ENCODE measurements at places on chromosomes 12 and 14.

DNA sequence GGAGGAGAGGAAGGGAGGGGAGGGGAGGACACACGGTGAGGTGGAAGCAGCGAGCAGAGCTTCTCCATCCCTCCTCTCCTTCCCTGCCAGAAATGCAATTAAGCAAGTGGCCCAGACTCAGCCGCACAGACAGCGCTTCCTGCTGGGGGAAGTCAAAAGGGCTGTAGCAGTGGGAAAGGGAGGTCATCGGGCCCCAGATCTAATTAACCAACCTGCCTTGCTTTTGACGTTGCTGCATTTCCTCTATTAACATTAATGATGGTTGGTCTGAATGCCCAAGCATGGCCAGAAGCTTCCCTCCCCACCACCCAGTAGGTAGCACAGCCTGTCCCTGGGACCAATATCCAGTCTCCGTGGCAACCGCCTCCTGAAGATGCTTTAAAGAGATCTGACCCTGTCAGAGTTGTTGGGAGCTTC lies 4.6 kb upstream of the NGB start:
- DNase-seq, result no peak

GRCh38 chr14:88163731-88164255 lies 158.9 kb downstream of the GPR65 start:
- DNase-seq, result no peak

- no peak for DNase-seq
Observed at GRCh38 chr12:15227004-15227679, 5.9 kb upstream of the RERG start.

GRCh38 chr12:45279931-45280830 lies 64.3 kb downstream of the ANO6 start:
- DNase-seq, result no peak

GRCh38 chr12:31715283-31715825 lies 13.5 kb downstream of the AMN1 start:
- DNase-seq, result no peak

DNA sequence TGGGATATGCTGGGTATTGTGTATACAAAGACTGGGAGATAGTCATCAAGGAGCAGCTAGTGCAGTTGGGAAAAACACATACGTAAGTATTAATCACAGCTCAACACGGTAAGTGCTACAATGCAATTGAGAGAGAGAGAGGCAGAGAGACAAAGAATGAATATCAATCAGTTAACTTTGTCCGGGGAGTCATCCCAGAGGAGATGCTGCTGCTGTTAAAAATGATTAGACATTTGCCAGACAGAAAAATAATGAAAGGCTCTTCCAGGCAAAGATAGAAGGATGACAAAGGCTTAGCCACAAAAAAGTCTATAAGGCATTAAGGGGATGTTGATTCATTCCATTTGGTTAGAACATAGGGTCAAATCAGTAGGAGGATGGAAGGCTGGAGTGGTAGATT lies 45.1 kb downstream of the AKAP6 start:
- no peak for DNase-seq

DNA sequence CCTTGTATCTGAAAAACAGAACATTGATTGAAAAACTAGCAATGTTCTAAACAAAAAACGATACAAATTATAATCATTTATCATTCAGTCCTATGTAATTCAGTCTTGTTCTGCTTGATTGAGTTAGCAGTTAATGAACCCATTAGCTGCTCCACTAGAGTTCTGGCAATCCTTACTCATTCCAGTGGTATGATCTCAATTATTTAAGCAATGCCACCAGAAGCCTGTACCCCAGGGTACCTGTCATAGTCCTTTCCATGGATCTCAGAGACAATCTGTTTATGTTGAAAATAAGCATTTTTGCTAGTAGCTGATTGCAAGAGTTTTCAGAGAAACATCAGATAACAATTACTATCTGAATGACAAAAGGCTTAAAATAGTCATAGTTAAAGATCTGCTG lies 115.9 kb downstream of the UNC79 start:
- no peak for DNase-seq

- DNase-seq, result no peak
Observed at GRCh38 chr12:91058786-91059185, 962 bp upstream of the KERA start.

DNA sequence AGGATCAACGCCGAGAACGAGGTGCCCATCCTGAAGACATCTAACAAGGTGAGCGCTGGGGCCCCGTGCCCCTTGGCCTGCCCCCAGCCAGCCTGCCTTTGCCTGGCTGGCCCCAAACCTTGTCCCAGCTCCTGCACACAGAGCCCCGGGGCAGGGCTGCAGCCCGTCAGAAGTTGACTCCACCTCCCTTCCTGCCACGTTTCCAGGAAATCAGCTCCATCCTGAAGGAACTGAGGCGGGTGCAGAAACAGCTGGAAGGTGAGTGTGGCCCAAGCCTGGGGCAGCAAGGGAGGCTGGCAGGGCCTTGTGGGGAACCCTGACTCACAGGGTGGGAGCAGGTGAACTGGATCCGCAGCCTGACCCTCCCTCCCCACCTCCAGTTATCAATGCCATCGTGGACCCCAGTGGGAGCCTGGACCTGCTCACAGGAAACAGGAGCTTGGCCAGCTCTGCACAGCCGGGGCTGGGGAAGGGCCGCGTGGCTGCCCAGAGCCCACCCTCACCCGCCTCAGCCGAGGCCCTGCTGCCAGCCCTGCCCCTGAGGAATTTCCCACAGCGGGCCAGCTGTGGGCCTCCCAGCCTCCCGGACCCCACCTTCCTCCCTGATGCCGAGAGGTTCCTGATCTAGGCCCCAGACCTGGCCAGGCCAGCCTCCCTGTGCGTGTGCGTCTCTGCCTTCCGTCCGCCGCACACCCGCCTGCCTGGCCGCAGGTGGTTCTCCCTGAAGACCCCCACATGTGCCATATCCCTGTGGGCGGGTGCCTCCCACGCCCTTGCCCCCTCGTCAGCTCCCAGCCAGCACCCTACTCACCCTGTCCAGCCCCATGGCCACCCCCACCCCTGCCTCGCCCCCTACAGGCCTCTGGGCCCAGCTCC lies 29.5 kb downstream of the CEP170B start:
- no peak for DNase-seq

DNA sequence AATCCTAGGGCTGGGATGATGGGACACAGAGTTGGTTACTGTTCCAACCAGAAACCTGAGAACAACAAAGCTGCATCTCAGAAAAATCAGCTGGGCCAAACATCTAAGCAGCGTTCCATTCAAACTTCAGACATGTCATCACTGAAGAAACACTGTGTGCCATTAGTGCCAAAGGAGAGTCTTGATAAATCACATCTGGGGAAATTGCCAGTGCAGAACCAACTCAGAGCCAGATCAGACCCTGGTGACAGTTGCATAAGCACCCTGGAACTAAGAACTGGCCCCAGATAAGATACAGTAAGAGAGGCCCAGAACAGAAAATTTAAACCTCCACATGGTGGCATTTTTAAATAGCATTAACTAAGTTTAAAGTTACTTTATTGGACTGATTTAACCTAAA lies 482.8 kb downstream of the PRKD1 start:
- no peak for DNase-seq

- no peak for DNase-seq
Observed at GRCh38 chr12:93970900-93971688, 177.3 kb upstream of the PLXNC1 start.

GRCh38 chr12:27780612-27781408 lies 774 bp upstream of the MANSC4 start:
- DNase-seq, result peak; percentile 8

DNA sequence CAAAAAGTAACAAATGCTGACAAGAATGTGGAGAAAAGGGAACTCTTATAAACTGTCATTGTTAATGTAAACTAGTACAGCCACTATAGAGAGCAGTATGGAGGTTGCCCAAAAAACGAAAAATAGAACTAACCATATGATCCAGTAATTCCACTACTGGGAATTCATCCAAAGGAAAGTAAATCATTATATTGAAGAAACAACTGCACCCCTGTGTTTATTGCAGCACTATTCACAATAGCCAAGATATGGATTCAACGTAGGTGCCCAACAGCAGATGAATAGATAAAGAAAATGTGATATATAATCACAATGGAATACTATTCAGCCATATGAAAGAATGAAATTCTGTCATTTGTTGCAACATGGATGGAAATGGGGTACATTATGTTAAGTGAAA lies 188.0 kb upstream of the E2F7 start:
- DNase-seq, result no peak

- DNase-seq, result no peak
Observed at GRCh38 chr14:68208626-68209317, 389.2 kb downstream of the RAD51B start.

DNA sequence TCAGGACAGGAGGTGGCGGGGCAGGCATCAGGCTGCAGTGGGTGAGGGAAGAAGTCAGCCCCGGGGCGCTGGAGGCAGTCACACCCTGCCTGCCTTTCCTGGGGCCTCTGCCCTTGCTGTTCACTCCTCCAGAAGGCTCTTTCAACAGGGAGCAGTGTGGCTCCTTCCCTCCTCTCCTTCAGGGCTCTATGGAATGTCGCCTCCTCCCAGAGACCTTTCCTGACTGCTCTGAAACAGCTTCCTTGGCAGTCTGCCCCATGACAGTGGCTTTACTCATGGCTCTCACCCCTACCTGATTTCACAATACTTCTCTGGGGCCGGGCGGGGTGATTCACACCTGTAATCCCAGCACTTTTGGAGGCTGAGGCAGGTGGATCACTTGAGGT lies 7.1 kb downstream of the RHOF start:
- DNase-seq, result no peak

DNA sequence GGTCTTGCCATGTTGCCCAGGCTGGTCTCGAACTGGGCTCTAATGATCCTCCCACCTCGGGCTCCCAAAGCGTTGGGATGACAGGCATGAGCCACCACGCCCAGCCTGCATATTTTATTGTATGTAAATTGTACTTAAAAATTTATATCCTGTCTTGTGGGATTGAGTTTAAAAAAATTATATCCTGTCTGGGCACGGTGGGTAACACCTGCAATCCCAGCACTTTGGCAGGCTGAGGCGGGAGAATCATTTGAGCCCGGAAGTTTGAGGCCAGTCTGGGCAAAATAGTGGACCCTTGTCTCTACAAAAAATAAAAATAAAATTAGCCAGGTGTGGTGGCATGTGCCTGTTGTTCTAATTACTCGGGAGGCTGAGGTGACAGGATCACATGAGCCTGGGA lies 13.9 kb upstream of the CEBPE start:
- DNase-seq, result no peak

GRCh38 chr14:21133901-21134300 lies 22.0 kb downstream of the OR5AU1 start:
- no peak for DNase-seq
